ENCODE measurements at places on chromosomes 1 and 21.
A peak's percentile ranks its signal among the peaks of the same experiment; 100 is the strongest.

DNA sequence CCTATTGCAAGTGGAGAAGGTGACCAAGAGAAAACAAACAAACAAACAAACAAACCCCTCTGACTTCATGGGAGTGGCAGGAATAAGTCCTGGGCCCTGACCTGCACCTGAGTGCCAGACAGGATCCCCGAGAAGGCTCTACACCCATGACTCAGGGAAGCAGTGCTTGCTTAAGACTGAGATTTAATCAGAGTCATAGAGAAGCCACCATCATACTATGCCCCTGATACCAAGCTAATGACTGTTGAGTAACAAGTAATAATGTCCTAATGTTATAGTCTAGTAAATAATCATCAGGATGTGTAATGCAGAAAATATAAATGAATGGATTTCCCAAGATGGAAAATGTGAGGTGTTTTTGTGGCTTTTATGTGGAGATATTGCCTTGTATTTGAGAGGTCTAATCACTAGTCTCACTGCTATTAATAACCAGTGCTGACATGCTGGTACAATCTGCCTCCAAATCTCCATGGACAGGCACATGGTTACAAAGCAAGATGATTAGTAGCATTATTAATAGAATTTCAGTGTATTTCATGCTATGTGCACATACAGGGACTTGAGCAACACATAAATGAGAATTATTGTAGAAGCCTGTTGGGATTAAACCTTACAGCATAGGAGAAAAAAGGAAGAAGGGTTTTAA, 1290.9 kb downstream of the MRPL39 start:
- DNase-seq, result no peak

GRCh38 chr1:236913371-236914037, 90.7 kb downstream of the MT1HL1 start:
- DNase-seq, result no peak

GRCh38 chr1:179202161-179202560, 27.3 kb downstream of the ABL2 start:
- DNase-seq, result no peak

GRCh38 chr1:88180449-88181108, 503.5 kb upstream of the PKN2 start:
- DNase-seq, result peak; percentile 55

DNA sequence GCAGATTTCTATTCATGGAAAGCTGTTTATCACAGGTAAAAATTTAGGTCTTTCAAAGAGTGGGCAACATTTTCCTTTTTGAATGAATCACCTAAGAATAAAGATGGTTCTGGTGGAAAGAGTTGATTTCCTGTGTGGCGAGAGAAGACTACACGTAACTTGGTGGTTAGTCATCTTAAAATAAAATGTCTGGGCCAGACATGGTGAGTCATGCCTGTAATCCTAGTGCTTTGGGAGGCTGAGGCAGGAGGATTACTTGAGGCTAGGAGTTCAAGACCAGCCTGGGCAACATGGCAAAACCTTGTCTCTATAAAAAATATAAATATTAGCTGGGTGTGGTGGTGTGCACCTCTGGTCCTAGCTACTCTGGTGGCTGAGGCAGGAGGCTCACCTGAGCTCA, 65.7 kb downstream of the DISP1 start:
- DNase-seq, result peak; percentile 8

DNA sequence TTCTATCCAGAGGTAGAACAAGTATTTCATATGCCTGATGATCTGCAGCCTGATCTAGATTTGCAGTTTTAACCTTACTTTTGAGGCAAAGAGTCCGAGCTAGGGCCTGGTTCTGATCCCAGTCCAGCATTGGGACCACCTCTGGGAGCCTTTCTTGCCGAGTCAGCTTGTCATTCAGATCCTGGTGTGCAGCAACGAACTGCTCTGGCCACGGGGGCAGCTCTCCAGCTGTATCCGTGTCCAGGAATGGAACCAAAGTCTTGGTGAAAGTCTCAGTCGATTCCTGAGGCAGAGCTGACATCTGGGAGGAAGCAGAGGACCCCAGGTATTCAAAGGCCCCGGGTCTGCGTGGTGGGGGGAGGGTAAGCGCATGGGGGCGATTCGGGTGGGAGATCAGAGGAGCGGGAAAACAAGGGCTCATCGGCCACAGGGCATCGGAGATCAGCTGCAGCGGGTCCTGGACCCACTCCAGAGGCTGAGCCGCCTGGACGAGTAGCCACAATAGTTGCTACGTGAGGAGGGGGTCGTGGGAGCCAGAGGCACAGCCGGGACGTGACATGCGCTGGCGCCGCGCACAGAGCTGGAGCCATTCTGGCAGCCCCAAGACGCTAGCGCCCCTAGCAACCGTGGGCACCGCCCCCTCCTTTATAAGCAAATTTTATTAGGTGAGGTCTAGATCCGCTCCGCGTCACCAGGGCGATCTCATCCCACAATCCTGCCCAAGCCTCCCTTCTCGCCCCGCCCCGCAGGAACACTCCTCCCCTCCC, 32.4 kb upstream of the BSDC1 start:
- DNase-seq, result no peak

DNA sequence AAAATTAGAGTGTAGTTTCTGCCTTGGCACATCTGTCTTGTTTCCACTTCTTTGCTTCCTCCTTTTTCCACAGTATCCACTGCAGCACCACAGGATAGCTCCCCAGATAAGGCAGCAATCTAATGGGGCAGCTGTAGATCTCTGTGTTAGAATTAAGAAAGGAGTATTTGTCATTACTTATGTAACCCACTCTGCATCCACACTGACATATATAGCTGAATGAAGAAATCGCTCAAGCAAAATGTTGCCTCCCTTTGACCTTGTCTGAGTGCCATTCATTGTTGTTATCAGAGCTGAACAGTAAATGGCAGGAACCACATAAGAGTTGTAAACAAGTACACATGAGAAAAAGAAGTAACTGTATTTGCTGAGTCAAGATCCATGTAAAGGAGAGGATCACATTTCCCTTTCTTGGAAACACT, 45.9 kb upstream of the DPH5 start:
- no peak for DNase-seq

DNA sequence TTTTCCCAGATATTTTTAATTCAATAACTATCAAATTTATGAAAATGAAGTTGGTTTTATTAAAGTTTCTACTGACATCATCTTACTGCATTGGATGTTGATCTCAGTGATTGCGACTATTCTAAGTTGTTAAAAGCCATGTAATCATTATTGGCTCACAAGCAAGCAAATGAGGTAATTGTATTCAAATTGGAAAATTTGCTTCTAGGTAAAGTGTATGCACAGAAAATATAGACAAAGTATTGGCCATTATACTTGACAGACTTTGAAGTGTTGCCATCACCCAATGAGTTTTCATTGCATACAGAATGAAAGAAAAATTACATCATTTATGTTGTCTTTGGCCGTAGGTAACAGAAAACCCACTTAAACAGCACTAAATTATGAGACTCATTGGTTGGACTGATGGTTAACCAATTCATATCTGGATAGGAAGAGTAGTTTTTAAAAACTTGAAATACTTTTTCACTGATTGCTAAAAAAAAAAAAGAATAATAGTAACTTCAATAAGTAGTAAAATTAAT, 299.2 kb downstream of the USP25 start:
- DNase-seq, result no peak

GRCh38 chr1:236762410-236762809, 32.7 kb upstream of the MTR start:
- DNase-seq, result no peak

GRCh38 chr1:222769181-222769580, 32.2 kb downstream of the FAM177B start:
- DNase-seq, result no peak

GRCh38 chr1:41305576-41306363, 55.5 kb upstream of the FOXO6 start:
- DNase-seq, result no peak

DNA sequence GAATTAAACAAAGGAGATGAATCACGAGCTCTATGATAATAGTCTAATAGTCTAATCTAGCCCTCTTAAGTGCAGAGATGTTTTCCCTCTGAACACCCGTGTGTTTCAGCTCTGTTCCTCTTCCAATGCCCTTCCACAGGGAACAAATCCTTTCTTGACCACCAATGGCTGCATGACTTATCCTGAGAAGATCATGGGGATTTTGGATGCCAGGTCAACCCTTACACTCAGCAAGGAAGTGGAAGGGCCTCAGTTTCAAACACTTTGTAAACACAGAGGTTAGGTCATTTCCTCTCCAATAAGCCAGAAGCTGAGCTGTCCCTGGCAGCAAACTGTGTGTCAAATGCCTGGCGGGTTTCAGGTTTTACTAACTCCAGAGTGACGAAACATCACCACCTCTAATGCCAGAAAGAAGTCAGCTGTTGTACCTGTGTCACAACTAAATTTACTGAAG, 200.0 kb downstream of the GABPA start:
- DNase-seq, result peak; percentile 88

GRCh38 chr21:41916888-41917433, 36.9 kb downstream of the C2CD2 start:
- no peak for DNase-seq

- no peak for DNase-seq
Observed at GRCh38 chr21:14572204-14572780, 26.2 kb upstream of the SAMSN1 start.

GRCh38 chr1:2875707-2876561, 74.4 kb upstream of the TTC34 start:
- DNase-seq, result no peak

DNA sequence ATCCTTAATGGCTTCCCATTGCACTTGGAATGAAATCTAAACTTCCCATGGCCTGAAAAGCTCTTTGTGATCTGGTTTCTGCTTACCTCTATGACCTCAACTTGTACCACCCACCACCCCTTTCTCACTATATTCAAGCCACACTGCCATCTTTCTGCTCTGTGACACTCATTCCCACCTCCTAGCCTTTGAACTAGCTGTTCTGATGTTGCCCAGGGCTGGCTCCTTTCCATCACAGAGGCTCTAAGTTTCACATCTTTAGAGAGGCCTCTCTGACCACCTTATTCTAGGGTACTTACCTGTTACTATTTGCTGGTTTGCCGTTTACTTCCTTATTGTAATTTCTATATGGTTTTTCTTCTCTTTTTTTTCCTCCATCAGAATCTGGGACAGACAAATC, 4.2 kb downstream of the MPZL1 start:
- no peak for DNase-seq

DNA sequence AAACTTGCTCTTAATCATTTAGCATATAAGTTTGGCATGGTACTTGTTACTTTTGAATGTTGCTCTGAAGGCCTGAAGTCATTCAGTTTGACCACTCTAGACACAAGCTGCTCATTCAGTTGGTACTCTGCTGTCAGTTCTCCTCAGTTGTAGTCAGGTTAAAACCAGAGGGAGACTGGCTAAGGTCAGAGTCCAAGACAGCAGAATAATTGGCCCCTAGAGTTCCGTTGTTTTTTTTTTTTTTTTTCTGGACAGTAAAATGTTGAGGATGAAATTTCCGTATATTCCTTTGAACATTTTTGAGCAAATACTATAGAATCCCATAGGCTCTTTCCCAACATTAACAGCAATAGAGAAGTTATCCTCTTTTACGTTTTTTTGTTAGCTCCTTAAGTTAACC, 9.4 kb downstream of the ZBTB40 start:
- no peak for DNase-seq

GRCh38 chr1:29749024-29749945, 513.0 kb downstream of the PTPRU start:
- DNase-seq, result no peak

DNA sequence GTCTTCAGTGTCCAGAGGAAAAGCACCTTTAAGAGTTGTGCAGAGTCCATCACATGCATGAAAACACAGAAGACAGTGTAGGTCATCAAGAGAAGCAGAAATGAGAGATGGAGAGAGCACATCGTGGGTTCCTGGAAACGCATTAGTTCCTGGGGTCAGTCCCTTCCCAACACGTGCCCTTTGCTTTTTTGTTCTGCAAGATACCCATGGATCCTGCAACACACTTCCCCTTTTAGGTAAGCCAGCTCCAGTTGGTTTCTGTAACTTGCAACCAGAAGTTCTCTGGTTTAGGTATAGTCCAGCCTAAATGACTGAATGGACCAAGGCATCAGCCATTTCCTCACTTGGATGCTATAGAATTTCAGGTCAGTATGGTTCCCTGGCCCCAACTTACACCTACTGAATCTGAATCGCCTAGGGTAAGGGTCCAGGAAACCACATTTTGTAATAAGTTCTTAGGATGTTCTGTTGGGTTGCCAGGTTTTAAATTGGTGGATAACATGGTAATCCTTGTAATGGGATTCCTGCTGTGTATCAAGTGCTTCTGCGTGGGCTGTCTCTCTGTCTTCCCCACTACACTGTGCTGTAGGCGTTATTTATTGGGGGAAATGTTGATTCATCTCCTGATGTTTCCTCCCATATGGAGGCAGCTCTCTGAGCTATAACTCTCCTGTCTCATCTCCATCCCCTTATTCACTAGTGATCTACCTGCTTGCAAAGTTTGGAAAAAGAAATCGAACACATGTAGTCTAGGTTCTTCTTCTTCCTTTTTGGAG, 230.6 kb downstream of the TNR start:
- no peak for DNase-seq

- no peak for DNase-seq
Observed at GRCh38 chr1:9181990-9182783, 52.4 kb upstream of the H6PD start.

DNA sequence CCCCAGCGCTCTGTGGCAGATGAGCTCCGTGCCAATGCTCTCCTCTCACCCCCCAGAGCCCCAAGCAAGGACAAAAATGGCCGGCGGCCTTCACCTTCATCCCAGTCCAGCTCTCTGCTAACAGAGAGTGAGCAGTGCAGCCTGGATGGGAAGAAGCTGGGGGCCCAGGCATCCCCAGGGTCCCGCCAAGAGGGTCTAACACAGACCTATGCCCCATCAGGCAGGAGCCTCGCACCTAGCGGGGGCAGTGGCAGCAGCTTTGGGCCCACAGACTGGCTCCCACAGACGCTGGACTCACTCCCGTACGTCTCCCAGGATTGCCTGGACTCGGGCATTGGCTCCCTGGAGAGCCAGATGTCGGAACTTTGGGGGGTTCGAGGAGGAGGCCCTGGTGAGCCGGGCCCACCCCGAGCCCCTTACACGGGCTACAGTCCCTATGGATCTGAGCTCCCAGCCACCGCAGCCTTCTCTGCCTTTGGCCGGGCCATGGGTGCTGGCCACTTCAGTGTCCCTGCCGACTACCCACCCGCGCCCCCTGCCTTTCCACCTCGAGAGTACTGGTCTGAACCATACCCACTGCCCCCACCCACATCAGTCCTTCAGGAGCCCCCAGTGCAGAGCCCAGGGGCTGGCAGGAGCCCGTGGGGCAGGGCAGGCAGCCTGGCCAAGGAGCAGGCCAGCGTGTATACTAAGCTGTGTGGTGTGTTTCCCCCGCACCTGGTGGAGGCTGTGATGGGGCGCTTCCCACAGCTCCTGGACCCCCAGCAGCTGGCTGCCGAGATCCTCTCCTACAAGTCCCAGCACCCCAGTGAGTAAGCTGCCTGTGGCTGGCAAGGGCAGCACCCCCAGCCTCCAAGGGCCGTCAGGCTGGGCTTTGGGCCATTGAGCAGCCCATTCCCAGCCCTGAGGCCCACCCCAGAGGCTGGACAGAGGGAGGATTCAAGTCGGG, 8.7 kb downstream of the ZC3H12A start:
- DNase-seq, result no peak

GRCh38 chr1:59128239-59128736, 168.6 kb upstream of the FGGY start:
- no peak for DNase-seq

Measured in astrocyte of the cerebellum (primary cell).